ENCODE measurements at places on chromosomes 1 and 21.

DNA sequence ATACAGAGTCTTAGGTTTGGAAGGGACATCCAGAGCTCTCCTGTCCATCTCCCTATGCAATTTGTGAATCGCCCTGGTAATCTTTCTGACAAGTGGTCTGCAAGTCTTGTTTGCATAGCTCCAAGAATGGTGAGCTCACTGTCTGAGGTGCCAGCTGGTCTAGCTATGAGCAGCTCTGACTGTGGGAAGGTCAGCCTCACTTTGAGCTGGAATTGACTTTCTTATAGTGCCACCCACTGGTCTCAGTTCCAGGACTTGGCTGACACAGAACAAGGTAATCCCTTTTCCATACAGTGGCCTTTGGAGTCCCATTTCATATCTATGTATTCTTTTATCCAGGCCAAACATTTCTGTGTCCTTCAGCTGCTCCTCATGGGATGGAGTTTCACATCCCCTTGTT lies 95.6 kb upstream of the C8B start:
- DNase-seq, result no peak

- no peak for DNase-seq
Observed at GRCh38 chr1:100087396-100087795, 45.3 kb downstream of the SASS6 start.

GRCh38 chr1:19942088-19942487 lies 18.7 kb upstream of the PLA2G2E start:
- no peak for DNase-seq

- DNase-seq, result no peak
Observed at GRCh38 chr1:27346357-27346756, 4.5 kb downstream of the SYTL1 start.

DNA sequence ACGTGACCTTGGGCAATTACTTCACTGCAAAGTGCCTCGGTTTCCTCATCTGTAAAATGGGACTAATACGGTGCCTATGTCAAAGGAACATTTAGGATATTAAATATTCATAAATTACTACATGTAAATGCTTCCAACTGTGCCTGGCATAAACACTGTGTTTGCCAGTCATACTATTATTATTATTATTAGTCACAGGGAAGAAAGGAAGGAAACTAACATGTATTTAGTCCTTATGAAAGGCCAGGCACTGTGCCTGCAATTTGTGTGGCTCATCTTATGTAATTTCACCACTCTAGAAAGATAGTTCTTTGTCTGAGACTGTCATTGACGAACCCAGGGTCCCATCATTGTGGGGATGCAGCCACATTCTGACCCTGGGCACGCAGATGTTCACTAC lies 45.0 kb downstream of the EPHB2 start:
- no peak for DNase-seq

- DNase-seq, result peak; percentile 39
Observed at GRCh38 chr1:170562646-170563338, 30.8 kb downstream of the GORAB start.
